ENCODE measurements at places on chromosomes 5 and 9. TPM values are rescaled to one million over a fixed set of nuclear protein-coding genes. Genes with fewer than 3 reads are reported as not detected.
A peak's percentile ranks its signal among the peaks of the same experiment; 100 is the strongest.

The DIPK1B gene
- total RNA-seq, result 242 TPM

- no peak for DNase-seq
Observed at GRCh38 chr9:3124001-3124400, 280.1 kb upstream of the PUM3 start.

DNA sequence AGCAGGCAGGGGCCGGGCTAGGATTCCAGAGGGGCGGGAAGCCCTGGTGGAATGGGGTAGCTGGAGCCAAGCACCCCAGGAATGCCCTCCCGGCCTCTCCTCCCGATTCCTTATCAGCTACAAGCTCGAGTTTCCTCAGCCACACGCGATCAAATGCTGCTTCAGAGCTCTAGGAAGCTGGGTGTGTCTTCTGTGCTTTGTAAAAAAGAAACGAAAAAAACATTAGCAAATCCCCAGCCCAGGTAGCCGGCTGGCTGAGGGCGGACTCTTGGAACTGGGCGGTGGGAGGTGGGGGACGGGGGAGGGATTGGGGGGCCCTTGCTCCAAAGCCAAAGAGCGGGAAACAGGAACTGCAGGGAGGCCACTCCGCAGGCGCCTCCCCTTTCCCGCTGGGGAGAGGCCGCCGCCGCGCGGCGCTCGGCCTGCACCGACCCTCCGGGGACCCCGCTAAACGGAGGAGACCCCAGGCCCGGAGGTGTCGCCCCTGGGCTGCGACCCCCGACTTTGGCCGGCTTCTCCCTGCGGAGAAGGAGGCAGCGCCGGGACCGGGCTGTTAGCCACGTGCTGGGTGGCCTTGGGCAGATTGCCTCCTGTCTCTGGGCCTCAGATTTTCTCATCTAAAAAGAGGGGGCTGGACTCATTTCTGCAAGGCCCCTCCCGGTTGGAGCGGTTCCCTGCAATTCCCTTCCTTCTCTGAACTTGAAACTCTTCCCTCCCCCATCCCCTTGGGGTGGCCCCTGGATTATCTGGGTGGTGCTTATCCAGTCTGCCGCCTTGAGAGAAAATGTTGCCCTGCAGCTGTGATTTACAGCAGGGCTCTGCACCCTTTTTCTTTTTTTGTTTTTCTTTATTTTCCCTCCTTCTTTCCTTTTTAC is 40.9 kb upstream of the FABP6 start:
- DNase-seq, result peak; percentile 32

The PRUNE2 gene
- total RNA-seq, result 8.3 TPM

- no peak for DNase-seq
Observed at GRCh38 chr5:100446879-100447430, 88.2 kb upstream of the FAM174A start.

DNA sequence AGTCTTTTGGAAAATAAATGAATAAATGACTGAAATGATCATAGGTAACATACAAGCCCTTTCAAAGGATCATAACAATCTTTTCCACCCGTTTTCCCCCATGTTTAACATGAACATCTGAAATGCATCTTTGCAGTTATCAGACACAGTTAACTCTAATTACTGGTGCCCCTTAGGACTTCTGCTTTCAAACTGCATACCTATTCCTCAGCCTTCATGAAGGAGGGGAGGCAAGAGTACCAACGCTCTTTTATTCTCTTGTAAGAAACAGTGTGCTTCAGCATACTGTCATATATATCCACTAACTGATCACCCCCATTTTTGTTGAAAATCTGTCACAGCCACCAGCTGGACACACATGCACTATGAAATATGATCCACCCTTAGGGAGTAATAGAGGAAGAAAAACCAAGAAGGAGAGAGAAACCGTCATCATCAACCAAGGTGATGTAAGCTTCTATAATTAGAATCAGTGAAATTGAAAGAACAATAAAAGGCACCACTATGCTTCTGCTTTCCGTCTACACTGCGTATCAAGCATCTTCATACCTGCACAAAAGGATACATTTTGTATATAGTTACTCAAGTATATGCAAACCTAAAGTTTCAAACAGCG is 98.7 kb downstream of the RAPGEF6 start:
- peak; percentile 10 for DNase-seq

The FCHSD1 gene
- 37.1 TPM for total RNA-seq

The SLC36A3 gene
- not detected for total RNA-seq

DNA sequence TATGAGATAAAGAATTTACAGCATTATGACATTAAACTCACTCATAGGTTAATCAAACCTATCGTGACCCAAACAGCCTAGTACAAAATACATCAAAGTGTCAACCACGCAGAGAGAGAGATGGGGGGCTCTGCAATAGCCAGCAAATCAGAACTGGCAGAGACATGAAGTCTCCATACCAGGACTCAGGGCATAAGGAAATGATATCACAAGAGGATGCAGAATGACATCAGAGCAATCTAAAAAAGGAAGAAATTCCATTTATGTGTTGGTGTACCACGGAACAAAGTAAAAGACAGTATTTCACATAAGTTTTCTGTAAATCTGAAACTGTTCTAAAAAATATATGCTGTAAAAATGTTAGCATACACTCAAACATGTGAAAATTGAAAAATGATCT is 24.6 kb downstream of the BICD2 start:
- DNase-seq, result peak; percentile 69

The C9orf153 gene
- 0.66 TPM for total RNA-seq

- no peak for DNase-seq
Observed at GRCh38 chr9:98428454-98428853, 173.0 kb upstream of the TBC1D2 start.

DNA sequence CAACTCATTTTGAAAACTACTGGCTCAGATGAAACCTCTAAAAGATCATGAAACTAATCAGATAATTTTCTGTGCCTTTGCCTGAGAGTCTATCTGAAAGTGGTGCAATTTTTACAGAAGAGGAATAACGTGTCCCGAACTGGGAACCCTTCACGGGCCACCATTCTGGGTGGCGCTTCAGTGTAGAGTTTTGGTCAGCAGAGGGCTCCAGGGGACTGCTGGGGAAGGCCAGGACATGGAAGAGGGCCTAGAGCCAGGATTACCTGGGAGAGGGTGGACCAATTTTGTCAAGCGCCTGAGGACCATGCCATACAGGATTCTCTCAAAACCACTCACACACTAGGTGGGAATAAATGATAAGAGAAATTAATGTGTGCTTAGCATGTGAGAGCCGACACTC is 49.7 kb upstream of the PLEKHG4B start:
- DNase-seq, result no peak

DNA sequence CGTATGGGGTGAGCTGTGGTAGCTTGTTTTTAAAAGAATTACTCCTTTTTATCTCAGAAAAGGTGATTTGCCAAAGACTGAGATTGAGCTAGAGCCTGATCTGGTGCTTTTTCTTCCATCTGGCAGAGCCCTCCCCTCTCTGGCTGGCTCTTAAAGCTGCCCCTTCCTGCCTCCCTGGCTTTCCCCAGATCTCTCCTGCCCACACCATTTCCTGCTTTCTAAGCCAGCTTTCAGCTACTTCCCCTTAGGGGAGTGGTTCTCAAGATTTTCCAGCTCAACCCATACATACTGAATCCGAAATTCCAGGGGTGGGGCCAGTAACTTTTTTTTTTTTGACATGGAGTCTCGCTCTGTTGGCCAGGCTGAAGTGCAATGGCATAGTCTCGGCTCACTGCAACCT is 4.8 kb upstream of the ACOT12 start:
- no peak for DNase-seq

DNA sequence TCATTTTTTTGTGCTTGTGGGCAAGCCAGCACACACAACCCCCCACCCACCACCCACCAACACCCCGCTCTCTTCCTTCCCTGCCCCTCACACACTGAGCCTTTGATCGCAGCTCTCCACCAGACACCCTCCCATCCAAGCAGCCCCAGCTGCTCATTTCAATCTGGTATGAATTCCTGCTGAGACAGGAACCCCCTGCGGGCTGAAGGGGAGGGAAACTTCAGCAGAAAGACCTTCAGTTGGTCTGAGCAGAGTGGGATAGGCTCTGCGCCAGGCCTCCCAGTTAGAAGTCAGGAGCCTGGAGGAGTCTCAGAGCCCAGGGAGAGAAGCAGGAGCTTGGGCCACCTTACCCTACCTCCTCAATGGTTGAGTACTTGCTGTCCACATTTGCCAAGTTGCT is 7.2 kb downstream of the PCDHGC5 start:
- DNase-seq, result no peak

The FRMD3 gene
- total RNA-seq, result 6.1 TPM

The AQP7 gene
- 3.7 TPM for total RNA-seq

The PCDHGA4 gene
- 3.0 TPM for total RNA-seq

The CCDC183 gene
- 0.37 TPM for total RNA-seq

- no peak for DNase-seq
Observed at GRCh38 chr5:82408033-82408432, 129.9 kb upstream of the RPS23 start.

The THBS4 gene
- not detected for total RNA-seq

- no peak for DNase-seq
Observed at GRCh38 chr5:90182726-90183125, 226.8 kb downstream of the CETN3 start.
